ENCODE measurements at places on chromosomes 5 and 9.

DNA sequence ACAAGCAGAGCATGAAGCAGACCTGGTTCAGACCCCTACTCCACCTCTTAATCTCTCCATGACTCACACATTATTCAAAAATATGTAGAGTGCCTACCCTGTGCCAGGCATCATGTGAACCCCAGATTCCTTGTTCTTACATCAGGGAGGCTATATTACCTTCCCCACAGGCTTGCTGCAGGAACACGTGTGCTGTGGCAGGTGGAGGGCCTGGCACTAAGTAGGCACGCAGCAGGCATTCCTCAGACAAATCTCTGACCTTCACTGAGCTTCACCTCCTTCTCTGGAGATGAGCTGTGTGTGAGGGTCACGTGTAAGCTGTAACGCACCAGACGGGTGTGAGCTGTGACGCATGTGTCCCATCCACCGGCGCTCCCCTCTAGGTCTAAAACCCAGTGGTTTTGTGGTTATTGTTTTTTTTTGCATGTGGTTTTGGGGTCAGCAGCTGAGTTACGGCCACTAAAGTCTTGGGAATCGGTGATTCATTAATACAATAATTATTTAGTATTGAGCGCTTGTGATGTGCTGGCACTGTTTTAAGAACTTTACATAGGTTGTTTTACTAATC lies 30.3 kb downstream of the ANGPTL2 start:
- DNase-seq: no peak

DNA sequence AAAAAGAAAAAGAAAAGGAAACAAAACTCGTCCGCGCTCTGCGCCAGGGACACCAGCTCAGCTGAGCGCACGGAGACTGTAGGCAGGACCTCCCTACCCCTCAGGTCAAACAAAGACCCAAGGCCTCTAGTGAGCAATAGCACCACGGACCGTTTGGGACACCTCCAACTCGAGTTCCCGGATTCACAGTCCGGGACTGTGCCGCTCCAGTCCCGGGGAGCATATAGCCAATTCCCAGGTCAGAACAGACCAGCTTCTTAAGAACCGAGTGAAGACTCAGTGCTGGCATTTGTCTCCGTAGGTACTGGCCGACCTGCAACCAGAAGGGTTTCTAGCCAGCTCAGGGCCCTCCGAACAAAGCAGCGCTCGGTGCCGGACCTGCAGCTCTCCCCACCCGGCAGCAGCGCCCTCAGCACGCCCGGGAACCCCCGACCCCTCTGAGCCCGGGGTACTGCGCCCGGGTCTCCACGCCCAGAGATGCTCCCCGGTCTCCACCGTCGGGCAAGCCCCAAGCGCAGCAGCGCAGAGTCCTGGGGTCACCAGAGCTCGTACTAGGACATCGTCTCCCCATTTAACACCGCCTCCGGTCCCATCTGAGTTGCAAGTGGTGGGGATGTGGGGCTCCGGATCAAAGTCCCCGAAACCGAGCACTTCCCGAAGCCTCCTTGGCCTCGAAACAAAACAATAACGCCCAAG lies 591 bp downstream of the ABCA1 start:
- no peak for DNase-seq

- no peak for DNase-seq
Measured at GRCh38 chr5:119319401-119319800, 36.4 kb upstream of the TNFAIP8 start.

GRCh38 chr5:123285122-123286023 lies 137.8 kb downstream of the CEP120 start:
- no peak for DNase-seq

DNA sequence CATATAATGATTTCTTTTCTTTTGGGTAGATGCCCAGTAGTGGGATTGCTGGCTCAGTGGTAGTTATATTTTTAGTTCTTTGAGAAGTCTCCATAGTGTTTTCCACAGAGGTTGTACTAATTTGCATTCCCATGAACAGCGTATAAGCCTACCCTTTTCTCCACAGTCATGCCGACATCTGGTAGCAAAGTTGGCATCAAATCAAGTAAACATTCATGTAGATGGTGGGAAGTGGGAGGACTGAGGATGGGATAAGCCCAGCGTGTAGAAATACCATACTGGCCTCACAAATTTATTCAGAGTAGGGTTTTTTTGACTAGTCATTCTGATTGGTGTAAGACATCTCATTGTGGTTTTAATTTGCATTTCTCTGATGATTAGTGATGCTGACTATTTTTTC lies 115.4 kb downstream of the EGFLAM start:
- no peak for DNase-seq

DNA sequence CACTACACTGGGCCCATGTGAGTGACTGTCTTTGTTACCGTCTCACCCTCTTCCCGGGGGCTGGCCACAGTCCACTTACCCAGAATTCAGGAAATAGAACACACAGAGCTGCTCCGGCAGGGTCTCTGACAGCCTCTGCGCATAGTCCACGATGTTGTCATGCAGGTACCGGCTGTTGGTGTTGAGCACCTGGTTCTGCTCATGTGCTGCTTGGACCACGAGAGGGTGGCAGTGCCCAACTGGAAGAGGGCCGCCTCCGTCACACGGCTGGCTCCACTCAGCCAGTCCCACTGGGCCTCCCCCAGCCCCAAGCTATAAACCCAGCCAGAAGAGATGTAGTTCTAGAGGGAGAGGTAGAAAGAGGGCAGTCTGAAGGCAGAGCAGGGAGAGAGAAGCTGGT lies 2.7 kb downstream of the PHYKPL start:
- DNase-seq: no peak

All from cortex of kidney (tissue), 1 donor.